ENCODE measurements at places on chromosomes 3 and 15.

DNA sequence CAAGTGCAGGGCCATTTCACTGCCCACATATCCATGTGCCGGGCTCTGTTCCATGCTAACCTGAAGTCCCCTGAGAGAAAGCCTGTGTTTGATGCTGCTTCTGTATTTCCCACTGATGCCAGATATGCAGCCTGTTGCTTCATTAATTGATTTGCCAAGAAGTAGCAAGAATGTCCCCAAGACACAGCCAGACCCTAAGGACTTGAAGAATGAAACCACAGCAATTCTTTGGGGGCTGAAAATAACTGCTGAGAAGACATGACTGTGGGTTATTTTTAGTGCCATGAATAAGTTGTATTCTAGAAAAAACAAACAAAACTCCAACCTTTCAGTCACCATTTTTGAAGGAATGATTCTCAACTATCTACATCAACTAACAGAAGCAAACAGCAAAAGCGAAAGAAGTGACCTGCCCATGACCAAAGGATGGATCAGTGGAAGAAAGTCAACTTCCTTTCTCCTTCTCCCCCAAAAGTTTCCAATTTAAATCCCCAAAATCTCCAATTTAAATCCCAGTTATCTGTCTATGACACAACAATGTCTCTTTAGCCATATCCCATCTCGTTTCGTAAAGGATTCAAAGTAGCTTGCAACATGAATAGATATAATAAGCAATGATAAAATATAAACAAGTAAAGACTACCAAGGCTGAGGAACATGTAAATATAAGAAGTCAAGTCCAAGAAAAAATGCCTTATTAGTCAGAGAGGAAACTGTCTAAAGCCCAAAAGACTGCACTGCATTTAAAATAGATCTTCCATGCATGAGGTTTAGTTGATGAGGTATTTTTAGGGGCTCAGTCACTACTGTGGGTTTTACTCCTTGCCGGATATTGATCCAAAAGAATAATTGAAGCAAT is 226.8 kb downstream of the DTWD1 start:
- DNase-seq, result no peak

DNA sequence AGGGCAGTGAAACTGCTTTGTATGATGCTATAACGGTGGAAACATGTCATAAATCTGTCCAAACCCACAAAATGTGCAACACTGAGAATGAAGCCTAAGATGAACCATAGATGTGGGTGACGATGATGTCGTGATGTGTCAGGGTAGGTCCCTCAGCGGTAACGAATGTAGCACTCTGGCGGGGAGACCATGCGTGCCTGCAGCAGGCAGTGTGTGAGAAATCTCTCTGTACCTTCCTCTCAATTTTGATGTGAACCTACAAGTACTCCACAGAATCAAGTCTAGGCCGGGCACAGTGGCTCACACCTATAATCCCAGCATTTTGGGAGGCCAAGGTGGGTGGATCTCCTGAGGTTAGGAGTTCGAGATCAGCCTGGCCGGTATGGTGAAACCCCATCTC is 268.2 kb upstream of the LYSMD4 start:
- no peak for DNase-seq

- DNase-seq, result no peak
These were observed 103.7 kb downstream of the NR2E3 start for GRCh38 chr15:71914092-71914491.

- DNase-seq, result no peak
These were observed 23.9 kb downstream of the ATP13A3 start for GRCh38 chr3:194462936-194463335.

DNA sequence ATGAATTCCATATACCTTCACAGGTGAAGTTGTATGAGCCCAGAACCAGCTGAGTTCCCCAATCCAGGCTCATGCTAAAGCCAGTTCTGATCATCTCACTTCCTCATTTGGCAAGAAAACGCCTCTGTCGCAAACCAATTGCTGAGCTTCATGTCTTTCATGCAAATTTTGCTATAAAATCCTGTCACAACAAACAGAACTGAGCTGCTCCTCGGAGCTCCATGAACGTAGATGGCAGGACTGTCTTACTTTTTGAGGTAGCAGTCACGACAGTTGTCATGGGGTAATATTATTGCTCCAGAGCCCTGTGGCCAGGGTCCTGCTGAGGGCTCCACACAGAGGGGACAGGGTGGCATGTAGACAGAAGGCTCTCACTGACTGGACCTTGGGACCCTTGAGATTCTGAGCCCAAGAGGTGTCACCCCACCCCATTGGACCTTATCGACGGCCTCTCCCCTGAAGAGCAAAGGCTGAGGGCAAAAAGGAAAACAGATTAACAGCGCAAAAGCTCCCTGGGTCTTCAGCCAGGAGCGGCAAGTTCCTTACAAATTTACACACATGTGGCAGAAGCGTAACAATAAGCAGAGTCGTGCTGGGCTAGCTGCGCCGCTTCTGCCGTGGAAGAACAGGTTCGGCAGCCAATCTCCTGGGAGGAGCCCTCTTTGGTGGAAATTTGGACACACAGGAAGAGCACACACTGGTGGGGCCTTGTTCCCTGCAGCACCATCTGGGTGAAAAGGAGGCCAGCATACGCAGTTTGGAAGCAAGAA is 249.2 kb downstream of the OPA1 start:
- no peak for DNase-seq

- no peak for DNase-seq
These were observed 8.6 kb downstream of the NDUFB4 start for GRCh38 chr3:120604784-120605183.

GRCh38 chr3:165359005-165359404 is 162.8 kb upstream of the SLITRK3 start:
- no peak for DNase-seq

DNA sequence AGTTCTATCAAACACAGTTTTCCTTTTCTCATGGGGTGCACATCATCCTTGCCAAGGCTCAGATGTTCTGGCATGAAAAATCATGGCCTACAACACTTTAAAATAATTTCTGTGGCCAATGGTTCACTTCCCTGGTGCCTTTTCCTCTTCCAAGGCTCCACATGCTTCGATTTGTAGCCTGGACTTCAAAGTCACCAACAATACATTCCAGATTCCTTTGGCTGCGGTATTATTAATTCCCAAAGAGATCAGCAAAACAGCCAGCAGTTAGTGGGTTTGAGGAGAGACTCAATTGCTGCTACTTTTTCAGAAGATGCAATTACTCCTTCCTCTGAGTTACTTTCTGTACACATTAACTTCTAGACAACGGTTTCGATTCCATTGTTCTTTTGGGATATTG is 80.3 kb upstream of the CCDC80 start:
- no peak for DNase-seq

GRCh38 chr3:126680667-126681055 is 23.4 kb upstream of the CHCHD6 start:
- DNase-seq, result no peak

DNA sequence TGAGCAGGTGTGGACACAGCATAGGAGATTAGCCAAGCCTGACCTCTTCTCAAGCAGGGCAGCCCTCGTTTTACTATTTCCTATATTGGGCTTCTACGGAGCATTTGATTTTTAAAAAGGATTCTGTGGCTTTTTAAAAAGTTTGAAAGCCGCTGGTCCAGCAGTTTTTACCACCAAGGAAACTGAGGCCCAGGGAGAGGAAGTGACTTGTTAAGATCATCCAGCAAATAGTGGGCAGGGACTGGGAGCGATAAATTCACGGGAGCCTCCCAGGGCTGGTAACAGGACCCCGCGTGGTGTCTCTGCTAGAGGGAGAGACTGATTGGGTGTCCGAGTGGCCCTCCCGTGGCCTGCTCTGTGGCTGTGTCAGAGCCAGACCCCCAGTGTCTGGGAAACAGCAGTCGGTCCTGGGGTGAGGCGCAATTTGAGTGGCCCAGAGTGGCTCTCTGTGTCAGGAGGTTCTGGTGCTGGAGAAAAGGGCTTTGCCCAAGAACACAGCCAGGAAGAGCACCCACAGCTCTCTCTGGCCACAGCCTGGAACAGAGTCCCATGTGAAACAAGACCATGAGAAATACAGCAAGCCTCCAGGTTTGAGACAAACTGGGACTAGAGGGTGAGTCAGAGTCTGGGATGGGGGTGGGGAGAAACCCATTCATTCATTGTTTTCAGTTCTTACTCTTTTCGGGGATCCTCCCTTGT is 4.2 kb downstream of the FURIN start:
- DNase-seq, result peak; percentile 62

- DNase-seq, result no peak
These were observed 68.9 kb downstream of the DUT start for GRCh38 chr15:48400086-48400485.

GRCh38 chr3:37859354-37859753 is 2.3 kb upstream of the CTDSPL start:
- DNase-seq, result no peak

GRCh38 chr3:125019271-125019670 is 36.5 kb downstream of the HEG1 start:
- no peak for DNase-seq

DNA sequence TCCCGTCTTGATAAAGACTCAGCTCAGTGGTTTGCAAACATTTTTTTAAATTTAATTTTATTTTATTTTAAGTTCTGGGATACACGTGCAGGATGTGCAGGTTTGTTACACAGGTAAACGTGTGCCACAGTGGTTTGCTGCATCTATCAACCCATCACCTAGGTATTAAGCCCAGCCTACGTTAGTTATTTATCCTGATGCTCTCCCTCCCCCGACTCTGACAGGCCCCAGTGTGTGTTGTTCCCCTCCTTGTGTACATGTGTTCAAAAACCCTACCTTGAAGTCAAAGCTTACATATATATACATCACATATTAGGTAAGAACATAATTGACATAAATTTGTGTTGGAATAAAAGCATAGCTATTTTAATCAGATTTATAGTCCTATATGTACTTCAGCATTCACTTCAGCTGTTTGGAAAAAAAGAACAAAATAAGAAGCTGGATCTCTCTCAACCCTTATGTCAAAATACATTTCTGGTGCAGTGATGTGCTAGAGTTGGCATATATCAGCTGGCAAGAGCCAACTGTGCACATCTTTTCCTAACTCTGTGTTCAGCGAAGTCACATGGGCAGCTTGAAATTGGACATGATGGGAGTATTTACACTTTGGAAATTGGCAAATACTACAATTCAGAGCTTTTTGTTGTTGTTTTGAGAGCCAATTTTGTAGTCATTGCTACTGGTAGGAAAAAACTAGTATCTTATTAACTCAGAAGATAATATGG is 26.5 kb downstream of the GPR15 start:
- DNase-seq, result no peak

GRCh38 chr3:47783673-47784072 is 2.0 kb upstream of the SMARCC1 start:
- DNase-seq, result no peak

DNA sequence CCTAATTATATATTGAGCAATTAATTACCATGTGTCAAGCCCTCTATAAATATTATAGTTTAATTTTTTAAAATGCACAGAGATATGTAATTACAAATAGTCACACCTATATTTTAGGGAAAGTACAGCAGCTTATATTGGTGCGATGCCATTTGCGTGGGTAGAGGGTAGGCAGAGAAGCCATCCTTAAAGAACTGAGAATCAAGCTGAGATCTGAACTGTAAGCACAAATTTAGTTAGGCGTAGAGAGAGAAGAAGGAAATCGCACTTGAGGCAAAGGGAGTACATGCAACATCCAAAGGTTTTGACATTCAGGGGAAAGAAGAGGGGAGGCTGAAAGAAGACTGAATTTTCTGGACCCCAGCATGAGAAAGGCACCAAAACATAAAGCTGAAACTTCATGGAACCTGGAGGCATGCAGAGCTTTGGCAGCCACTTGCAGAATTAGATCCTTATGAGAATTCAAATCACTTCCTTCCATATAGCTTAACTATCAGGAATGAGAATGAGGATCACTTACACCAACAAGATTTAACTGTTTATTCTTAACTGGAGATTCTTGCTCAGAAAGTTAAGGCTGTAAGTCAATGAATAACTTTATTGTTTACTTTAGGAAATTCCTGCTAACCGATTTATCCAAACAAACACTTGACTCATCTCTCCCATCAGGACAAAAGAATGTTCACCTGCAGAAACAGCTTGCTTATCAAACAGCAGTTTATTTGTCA is 114.3 kb downstream of the TGFBR2 start:
- peak; percentile 60 for DNase-seq

GRCh38 chr3:132033471-132033870 is 1.3 kb downstream of the CPNE4 start:
- DNase-seq, result no peak

DNA sequence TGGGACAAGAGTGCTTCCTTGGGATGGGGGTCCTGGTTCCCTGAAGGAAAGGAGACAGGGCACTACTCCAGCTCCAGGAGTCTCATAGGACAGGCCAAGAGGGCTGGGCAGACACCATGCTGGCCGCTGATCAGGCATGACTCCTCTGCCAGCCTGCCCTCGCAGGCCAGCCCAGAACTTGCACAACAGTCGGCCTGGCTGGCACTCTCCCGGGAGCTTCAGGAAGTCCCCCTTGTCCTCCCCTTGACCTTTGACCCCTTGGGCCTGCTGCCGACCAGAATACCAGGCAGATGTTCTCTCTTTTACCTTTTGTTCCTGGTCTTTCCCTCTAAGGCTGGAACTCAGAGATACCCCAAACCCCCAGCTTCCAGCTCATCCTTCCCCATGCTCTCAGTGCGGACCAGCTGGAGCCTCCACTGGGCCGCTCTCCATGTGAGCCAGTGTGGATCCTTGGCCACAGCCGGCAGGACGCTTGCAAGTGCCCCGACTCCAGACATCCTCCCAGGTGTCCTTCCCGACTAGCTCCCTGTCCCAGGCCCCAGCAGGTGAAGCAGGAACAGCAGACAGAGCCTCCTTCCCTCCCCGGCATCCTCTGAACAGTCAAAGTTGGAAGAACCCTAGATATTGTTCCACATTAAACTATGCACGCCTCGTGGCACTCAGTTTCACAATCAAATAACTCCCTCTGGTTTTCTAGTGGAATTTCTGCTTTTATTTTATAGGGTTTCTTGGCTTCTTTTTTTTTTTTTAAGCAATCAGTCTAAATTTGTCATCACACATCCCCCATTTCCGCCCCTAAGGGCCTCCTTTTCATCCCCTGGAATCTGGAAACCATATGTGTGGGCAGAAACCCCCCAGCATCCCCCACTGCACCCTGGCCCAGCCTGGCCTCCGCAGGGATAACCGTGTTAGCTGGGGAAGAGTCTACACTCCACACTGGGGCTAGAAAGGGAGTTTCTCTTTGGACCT is 15.7 kb downstream of the VPS18 start:
- DNase-seq, result no peak

DNA sequence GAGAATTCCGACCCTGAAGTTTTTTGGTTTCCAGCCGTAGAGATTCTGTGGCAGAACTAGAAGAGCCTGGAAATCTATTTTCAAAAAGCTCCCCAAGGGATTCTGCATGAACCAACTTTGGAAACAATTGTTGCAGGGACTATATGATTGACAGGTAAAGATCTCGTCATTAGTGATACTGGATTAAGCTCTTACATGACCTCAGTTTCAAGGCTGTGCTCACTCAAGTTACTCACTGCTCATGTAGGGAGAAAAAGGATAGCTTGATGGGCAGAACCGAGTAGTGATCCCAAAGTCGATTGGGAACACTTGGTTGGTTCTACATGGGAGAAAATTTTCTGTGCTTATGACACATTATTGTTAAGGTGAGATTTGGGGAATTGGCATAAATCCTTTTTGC is 142.3 kb upstream of the RASGRP1 start:
- DNase-seq, result no peak

DNA sequence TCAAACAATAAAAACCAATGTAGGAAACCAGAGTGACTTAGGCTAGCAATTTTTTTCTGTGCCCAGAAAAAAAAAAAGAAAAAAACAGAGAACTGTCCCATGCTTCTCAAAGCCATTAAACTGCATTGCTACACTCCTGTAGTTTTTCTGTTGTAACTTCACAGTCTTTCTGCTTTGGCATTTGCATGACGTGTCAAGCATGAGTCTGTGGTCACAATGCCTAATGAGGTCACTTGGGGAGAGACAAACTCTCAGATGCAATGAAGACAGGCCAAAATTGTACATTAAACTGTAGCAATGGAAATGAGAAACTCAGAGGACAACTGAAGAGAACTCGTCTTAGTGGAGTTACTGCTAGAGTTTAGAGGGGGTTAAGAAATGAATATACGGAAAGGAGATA is 30.8 kb downstream of the CCDC80 start:
- no peak for DNase-seq
